Activated naive CD4-positive, alpha-beta T cell treated with anti-CD3 and anti-CD28 coated beads, Interleukin-2, amount 50 U/mL, for 72 hours (primary cell): ENCODE measurements at places on chromosomes 12 and 14. TPM values are rescaled to one million over a fixed set of nuclear protein-coding genes. Genes with fewer than 3 reads are reported as not detected.

Gene GRIP1
- total RNA-seq: 0.66 TPM

Gene MAP1LC3B2
- 0.66 TPM for total RNA-seq

Gene ACRBP
- 2.8 TPM for total RNA-seq

Gene TAS2R20
- total RNA-seq: 3.7 TPM

Gene KRT71
- total RNA-seq: not detected

Gene IGF1
- total RNA-seq: 1.1 TPM

Gene SMCO2
- total RNA-seq: 0.37 TPM

Gene EIF5
- total RNA-seq: 243 TPM

Gene SCNN1A
- total RNA-seq: 1.1 TPM

Gene APOF
- not detected for total RNA-seq

Gene TAC3
- 1.7 TPM for total RNA-seq

Gene B4GALNT1
- total RNA-seq: 3.2 TPM

Gene CLEC4D
- not detected for total RNA-seq

Gene TPPP2
- total RNA-seq: not detected

Gene KCNC2
- total RNA-seq: not detected

Gene TMEM253
- total RNA-seq: 0.25 TPM

Gene ATXN7L3B
- total RNA-seq: 16.6 TPM

Gene PPFIA2
- not detected for total RNA-seq

Gene KCNK13
- total RNA-seq: not detected

Gene GPHN
- total RNA-seq: 14.0 TPM

Gene MSRB3
- total RNA-seq: not detected

Gene HCAR3
- not detected for total RNA-seq

Gene EML1
- total RNA-seq: not detected

Gene NR4A1
- 76.0 TPM for total RNA-seq

Gene L3HYPDH
- total RNA-seq: 16.2 TPM

Gene P2RX4
- 15.5 TPM for total RNA-seq

Gene AQP6
- not detected for total RNA-seq

Gene GPD1
- 0.35 TPM for total RNA-seq

Gene GPR65
- total RNA-seq: 13.8 TPM

Gene BCL11B
- total RNA-seq: 57.8 TPM

Gene TAS2R30
- total RNA-seq: 3.9 TPM

Gene PTPRR
- total RNA-seq: not detected

Gene CCDC197
- 0.20 TPM for total RNA-seq

Gene OR6C2
- total RNA-seq: not detected

Gene KLRC2
- not detected for total RNA-seq

Gene STRAP
- 136 TPM for total RNA-seq

Gene NUDT14
- 20.0 TPM for total RNA-seq

Gene KRT79
- 0.25 TPM for total RNA-seq

Gene AICDA
- not detected for total RNA-seq

Gene MYF5
- not detected for total RNA-seq
